ENCODE measurements at places on chromosomes 6 and 20. TPM values are rescaled to one million over a fixed set of nuclear protein-coding genes. Genes with fewer than 3 reads are reported as not detected.

- DNase-seq = no peak
These were observed 17.6 kb upstream of the SYNJ2 start for GRCh38 chr6:157964100-157964499.

IRAK1BP1 gene
- 1.8 TPM for total RNA-seq

DNA sequence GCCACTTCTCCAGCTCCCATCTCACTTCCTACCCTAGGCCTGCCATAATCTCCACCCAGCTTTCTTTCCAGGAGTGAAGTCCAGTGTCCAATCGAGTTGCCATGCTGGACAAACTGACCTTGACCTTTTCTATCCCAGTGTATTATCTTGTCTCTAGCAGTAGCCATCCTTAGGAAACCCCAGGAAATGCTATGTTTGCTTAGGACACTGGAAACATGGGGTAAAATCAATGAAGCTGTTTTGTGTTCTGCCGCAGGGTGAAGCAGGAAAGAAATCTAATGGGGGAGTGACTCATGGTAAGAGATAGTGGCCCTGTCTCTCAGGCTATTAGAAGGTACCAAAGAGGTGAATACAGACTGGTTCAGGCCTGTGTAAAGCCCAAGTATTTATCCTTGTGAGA lies 1110.1 kb upstream of the FLRT3 start:
- DNase-seq = no peak

SLC22A23 gene
- total RNA-seq = 0.16 TPM

HRH3 gene
- not detected for total RNA-seq

GRCh38 chr6:144055121-144055931 lies 40.0 kb downstream of the SF3B5 start:
- DNase-seq = no peak

DNA sequence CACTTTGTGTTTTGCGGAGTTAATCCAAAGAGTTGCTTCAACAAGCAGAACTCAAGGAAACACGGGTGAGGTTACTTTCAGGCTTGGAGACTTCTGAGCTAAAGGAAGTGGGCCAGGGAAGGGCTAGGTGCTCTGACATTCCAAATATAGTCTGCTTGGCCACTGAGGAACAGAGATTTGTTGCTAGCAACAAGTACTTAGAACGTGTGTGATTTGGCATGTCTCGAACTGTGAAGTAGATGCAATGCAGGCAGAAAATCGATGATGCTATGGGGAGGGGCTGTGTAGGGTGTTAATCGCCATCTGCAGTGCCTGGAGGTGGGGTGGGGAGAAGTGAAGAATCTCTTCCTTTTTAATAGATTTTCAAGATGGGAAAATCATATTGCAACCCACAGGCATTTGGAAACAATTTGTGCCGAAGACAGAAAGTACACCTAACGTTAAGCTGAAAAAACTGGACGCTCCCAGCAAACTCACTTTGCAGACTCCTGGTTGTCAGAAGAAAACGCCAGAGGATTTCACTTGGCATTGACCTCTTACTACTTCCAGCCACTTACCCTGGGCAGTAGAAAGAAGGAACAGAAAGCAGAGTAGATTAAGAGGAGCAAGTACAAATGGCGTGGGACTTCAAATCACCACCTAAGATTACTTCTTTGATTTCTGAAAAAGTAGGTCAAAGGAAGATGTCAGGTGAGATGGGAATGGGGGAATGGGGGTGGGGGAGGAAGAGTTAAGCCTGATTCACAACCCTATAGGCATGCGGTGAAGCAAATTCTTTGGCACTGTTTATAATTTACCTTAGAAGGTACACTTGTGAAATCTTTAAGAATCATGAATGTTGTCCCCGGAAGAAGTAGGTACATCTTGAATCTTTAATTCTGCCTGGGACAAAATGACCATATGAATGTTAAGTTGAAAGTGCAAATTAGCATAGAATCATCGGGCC lies 314.1 kb downstream of the CD83 start:
- DNase-seq = no peak

ETV7 gene
- total RNA-seq = 0.32 TPM

DNA sequence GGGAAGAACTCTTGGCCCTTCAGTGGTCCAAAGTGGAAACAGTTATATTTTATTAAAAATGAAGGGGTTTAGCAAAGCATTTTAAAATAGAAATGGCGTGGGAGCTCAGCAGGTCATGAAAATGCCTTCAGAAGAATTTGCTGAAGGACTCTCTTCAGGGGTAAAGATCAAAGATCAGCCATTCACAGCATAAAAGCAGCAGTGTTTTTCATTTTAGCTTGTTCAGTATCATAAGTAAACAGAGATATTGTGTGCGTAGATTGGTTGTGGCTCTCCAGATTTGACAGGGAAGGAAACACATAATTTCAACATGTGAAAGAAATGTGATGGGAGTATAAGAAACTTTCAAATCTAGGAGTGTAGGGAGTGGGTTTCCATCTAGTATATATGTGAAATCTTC lies 519.2 kb upstream of the MAP3K7 start:
- DNase-seq = no peak

ARMH2 gene
- total RNA-seq = not detected

DNA sequence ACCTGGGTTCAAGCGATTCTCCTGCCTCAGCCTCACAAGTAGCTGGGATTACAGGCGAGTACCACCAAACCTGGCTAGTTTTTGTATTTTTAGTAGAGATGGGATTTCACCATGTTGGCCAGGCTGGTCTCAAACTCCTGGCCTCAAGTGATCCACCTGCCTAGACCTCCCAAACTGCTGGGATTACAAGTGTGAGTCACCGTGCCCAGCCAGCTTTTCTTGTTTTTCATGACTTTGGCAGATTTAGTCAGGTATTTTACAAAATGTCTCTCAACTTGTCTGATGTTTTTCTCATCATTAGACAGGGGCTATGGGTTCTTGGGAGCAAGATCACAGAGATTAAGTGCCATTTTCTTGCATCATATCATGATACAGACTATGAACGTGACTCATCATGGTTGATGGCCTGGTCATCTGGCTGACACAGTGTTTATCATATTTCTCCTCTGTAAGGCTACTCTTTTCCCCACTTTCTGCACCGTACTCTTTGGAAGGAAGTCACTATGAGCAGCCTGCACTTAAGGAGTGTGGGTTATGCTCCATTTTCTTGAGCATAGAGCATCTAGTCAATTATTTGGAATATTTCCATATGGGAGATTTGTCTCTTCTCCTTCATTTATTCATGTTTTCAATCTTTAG lies 67.8 kb downstream of the RNF182 start:
- DNase-seq = peak; percentile 85

- DNase-seq = no peak
These were observed 109.3 kb downstream of the CDC5L start for GRCh38 chr6:44496665-44497369.

SAMD3 gene
- total RNA-seq = 2.2 TPM

DNA sequence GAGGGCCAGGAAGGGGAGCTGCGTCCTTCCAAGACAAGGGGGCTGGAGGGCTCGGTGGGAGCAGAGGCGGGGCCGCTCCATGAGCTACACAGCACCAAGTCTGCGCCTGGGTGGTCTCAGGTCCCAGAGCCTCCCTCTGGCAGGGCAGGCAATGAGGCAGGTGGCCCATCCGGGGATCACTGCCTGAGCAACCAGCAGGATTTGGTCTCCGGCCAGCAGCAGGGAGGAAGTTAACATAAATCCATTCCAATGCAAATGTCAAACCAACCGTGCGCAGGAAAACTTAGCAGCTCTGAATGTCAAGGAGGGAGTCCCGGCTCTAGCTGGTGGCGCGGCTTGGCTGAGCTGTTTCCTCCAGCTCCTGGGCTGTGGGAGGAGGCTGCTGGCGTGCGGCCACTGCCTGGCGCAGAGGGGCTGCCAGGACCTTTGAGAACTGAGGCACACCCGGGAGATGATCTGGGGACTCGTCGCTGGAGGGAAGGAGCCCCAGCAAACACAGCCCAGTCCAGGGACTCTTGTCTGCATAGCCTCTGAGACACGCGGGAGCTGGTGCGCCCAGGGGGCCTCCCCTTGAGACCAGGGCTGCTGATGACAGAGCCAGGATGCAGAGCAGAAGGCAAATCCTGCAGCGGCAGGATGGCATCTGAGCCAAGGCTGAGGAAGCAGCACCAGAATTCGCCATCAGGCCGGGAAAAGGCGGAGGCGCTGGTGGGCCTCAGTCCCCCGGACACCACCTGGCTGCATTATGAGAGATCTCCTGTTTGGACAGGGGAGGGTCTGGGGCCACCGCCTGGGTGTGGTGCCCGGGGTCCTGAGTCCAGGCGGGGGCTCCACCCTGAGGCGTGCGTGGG lies 33.1 kb upstream of the CHRNA4 start:
- DNase-seq = no peak

DNA sequence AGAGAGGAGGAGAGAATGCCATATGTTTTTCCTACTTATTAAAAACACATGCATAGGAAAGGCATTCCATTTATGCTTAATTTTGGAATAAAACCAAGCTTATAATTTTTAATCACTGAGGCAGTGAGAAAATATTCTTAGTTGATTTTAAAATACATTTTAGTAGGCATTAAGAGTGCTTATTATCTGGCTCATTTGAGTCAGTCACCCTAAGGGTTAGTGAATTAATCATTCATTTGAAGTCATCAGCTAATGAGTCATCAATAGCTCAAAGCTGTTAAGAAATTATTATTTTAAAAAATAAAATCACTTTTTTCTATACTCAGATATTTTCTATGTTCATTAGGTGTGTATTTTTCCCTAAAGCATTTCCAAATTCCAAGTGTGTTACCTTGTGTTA lies 81.6 kb downstream of the TMEM200A start:
- no peak for DNase-seq

PHIP gene
- total RNA-seq = 15.0 TPM

DNA sequence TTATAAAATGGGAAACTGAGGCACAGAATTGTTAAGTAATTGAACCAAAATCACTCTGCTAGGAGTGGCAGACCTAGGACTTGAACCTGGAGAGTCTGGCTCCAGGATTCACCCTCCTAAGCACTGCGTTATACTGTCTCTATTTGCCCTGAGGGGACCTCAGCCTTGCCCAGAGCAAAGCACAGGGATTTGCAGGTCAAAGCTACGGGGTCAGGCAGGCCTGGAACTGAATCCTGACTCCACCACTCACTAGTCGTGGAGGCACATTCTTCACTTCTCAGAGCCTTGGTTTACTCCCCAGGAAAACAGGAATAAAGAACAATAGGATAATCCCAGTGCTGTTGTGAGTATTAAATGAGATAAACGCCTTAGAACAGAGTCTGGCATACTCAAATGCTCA lies 19.4 kb downstream of the KCNK15 start:
- DNase-seq = no peak

- no peak for DNase-seq
These were observed 670.9 kb downstream of the QKI start for GRCh38 chr6:164085091-164086075.

SIM1 gene
- total RNA-seq = 19.5 TPM

DNA sequence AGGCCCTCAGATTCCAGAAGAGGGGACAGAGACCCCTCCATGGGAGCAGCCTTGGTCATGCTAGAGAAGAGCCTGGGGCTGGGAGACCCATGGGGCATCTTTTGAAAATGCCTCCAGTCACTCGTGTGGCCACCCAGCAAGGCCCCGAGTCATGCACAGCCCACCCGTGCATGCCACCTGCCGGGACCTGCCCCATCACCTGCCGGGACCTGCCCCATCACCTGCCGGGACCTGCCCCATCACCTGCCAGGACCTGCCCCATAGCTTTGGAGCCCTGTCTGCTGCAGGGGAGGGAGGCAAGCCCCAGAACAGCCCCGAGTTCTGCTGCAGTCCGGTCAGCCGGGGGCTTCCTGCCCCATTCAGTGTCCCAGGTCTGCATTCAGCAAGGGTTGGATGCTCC lies 37.5 kb upstream of the SLCO4A1 start:
- DNase-seq = no peak

DNA sequence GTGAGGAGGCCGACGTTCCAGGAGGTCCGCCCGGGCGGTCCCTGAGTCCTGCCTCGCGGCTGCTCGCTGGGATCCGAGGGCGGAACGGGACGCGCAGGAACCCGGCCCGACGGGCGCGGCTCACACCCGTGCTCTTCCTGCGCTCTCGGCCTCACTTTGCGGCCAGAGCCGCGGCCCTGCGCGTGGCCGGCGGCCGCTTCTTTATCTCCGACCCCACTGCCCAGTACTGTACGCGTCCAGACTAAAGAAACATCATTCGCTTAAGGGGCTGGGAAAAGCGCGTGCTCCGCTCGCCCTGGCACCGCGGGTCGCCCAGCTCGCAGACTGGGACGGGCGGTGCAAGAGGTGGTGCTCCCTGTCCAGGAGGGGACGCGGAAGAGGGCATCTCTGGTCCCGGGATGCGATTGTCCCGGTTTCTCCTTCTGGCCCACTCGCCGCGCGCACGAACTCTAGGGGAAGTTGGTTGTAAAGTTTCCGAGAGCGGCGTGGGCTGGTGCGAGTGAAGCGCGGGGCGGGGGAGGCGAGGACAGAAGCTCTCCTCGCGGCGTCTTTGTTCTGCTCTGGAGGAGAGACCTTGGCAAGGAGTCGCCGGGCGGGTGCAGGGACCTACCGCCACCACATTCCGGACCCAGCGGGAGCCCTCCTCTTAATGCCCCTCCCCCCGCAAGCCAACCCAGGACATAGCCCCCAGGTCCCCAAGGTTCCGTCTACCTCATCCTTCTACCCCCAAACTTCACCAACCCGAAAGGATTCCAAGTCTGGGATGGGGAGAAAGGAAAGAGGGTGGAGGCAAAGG lies 71.0 kb downstream of the SOX4 start:
- DNase-seq = no peak

DNA sequence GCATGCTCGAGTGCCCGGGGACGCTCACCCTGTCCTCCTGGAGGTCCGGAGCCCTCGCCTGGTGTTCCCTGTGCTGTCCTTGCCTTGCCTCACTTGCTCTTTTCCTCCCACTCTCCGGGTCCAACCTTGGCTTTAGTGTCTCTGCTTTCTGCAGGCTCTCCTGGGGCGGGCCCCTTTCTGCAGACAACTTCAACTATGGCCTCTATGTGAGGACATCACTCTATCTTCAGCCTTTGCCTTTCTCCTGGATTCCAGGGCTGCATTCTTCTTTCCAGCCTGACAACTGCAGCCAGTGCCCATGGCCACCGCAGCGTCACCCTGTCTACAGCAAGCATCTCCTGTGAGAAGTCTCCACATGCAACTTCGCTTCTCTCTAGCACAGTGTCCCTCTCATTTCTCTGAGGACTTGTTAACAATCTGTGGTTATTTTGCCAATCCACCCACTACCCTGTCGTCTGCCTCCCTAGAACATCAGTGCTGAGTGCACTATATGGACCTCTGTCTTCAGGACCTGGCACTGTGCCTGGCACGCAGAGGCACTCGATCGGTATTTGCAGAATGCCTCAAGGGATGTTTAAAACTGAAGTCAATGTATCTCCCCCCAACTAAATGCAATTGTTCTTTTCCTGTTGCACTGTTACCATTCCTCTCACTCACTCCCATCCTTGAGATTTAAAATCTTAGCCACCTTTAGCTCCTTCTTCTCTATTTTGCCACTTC lies 35.9 kb downstream of the FOXC1 start:
- no peak for DNase-seq

GRCh38 chr6:125009578-125009977 lies 47.3 kb downstream of the RNF217 start:
- no peak for DNase-seq

TP53RK gene
- 16.7 TPM for total RNA-seq

DNA sequence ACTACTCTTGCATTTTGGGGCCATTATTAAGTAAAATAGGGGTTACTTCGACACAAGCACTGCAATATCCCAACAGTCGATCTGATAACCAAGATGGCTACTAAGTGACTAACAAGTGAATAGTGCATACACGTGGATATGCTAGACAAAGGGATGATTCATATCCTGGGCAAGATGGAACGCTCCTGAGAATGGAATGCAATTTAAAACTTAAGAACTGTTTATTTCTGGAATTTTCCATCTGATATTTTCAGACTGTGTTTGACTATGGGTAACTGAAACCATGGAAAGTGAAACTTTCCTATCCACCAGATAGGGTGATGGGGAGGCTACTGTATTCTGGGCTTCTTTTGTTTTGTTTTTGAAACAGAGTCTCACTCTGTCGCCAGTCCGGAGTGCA lies 66.5 kb downstream of the ILRUN start:
- DNase-seq = peak; percentile 92

Data from HFFc6 (cell line).